ENCODE measurements at places on chromosomes 12 and 14.

- DNase-seq: no peak
These were observed 471.5 kb upstream of the DCN start for GRCh38 chr12:91654087-91654486.

- DNase-seq: peak; percentile 85
These were observed 511 bp downstream of the ANO6 start for GRCh38 chr12:45216230-45216982.

DNA sequence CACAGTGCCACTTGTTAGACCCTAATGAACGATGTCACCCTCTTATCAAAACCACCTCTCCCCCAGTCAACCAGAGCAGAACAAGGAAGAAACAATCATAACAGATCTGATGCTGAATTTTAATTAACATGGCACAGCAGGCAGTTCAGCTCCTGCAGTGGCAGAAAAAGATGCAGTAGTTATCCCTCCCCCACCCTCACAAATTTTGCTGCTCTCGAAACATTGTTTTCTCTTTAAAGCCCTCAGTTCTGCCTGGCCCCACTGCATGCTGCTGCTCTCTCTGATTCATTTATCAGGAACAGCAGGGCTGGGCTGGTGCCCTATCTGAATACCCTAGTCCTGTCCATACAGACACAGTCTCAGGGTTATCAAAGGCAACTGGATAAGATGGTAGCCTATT lies 12.2 kb downstream of the CCDC175 start:
- DNase-seq: no peak

GRCh38 chr12:6639151-6639801 lies 3.5 kb upstream of the LPAR5 start:
- DNase-seq: no peak

DNA sequence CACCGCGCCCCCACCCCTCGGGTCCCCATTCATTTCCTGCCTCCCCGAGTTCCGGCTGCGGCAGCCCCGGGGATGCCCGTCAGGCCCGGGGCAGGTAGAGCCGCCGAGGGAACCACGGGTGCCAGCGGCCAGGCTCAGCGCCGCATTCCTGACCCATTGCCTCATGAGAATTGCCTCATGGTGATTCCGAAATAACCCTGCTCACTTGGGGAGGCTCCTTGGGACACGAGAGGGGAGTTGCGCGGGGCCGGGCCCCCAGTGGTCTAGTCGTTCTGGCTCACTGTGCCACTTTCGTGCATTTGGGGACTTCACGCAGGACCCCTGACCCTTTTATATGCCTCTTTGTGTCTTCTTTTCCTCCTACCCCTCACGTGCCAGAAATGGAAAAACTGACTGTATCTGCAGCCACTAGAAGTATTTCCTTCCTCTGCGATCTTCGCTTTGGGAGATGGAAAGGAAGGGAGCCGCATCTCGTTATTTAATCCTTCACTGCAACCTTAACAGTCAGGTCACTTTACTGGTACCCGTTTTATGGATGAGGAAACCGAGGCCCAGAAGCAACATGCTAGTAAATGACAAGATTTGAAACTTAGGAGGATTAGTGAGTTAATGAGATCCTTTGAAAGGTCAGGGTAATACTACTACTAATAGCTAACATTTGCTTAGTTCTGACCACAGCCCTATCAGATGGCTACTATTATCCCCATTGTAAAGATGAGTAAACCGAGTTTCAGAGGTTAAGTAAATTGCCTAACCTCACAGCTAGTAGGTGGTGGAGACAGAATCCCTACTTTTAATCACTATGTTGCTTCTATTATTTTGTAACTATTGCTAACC lies 768 bp downstream of the PTPN11 start:
- DNase-seq: peak; percentile 70

DNA sequence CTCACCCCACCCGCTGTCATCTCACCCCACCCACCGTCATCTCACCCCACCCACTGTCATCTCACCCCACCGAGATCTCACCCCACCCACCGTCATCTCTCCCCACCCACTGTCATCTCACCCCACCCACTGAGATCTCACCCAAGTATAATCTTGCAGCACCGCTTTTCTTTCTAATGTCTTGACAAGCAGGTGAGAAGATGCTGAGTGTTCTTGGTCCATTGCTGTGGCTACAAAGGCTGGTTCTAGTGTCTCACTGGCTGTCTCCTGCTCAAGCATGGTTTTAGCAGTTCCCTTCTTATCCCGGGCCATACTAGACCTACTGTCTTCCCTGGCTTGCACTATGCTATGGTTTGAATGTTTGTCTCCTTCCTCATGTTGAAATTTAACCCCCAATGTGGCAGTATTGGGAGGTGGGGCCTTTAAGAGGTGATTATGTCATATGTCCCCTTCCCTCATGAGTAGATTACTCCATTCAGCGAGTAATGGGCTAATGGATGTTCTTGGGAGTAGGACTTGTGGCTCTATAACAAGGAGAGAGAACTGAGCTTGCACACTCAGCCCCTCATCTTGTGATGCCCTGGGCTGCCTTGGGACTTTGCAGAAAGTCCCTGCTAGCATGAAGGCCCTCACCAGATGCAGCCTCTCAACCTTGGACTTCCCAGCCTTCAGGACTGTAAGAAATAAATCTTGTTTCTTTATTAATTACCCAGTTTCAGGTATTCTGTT lies 47.7 kb upstream of the PPP2R5C start:
- no peak for DNase-seq

GRCh38 chr12:20055856-20056255 lies 312.5 kb upstream of the PDE3A start:
- DNase-seq: no peak

DNA sequence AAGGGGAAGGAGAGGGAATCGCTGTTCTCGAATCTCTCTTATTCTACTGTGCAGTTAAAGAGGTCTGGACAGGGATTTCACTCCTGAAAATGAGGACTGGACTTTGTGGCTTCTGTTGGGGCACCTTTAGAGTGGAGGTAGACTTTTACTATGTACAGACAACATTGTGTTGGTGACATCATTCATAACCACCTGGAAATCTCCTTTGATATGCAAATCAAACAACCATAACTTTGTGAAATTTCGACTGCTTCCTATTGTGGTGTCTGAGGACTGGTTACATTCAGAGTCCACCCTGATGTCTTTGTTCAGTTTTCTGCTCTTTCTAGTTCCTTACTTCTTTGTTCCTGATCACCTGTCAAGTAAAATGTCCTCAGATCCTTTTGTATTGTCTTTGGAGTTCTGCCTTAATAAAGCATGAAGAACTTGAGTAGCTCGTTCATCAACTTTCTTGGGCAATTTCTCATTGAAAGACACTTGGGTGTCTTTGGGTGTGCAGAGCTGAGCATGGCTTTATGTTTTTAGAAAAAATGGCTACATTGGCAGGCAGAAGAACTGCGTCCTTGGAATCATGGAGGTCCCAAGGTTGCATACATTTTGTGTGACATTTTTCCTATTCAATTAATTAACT lies 29.8 kb downstream of the LRRK2 start:
- DNase-seq: no peak

DNA sequence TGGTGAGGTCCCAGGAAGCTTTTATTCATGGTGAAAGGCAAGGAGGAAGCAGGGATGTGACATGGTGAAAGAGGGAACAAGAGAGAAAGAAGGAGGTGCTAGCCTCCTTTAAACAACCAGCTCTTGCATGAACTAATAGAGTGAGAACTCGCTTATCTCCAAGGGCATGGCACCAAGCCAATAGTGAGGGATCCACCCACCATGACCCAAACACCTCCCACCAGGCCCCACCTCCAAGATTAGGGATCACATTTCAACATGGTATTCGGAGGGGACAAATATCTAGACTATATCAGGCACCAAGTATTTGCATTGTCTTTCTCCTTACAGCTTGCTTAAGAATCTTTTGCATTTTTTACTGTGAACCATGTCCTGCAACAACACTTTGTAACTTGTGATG lies 91.9 kb upstream of the DHRS4 start:
- no peak for DNase-seq

- DNase-seq: no peak
These were observed 82.6 kb downstream of the LRRC74A start for GRCh38 chr14:76908834-76909233.

- DNase-seq: no peak
These were observed 85.1 kb upstream of the CCDC91 start for GRCh38 chr12:28104903-28105864.

DNA sequence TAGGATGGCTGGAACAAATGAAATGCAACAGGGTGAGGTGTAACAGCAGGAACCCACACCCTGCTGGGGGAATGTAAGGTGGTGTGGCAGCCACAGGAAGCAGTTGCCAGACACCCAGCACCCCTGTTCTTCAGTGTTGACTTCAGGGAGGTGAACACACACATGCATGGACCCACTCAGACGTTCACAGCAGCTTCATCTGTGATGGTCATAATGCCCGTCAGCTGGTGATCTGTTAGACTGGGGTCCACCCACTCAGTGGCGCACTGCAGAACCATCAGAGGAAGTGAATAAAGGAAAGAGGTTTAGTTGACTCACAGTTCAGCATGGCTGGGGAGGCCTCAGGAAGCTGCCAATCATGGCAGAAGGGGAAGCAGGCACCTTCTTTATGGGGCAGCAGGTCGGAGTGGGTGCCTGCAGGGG lies 22.7 kb upstream of the TEX22 start:
- no peak for DNase-seq

- DNase-seq: no peak
These were observed 35.0 kb downstream of the KITLG start for GRCh38 chr12:88544991-88545980.

DNA sequence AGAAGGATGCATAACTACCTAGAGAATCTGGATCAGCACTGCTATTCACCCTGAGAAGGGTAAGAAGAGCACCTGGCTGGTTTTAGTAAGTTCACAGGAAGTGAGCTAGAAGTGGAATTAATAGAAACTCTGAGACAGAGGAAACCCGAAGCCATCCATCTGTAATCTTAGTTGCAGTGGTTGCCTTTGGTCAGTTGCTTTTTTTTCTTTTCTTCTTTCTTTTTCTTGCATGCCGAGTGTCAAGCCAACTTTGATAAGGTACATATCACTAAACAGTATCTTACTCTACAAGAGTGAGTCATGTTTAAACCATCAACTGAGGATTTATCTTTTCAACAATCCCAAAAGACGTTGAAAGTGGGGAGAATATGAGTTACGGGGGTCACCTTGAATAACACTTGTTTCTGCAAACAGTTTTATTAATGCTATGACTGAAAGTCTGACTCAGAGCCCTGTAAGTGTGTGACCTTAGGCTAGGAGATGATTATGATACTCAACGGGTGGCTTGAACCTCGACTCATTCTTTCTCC lies 26.7 kb downstream of the C12orf75 start:
- no peak for DNase-seq

DNA sequence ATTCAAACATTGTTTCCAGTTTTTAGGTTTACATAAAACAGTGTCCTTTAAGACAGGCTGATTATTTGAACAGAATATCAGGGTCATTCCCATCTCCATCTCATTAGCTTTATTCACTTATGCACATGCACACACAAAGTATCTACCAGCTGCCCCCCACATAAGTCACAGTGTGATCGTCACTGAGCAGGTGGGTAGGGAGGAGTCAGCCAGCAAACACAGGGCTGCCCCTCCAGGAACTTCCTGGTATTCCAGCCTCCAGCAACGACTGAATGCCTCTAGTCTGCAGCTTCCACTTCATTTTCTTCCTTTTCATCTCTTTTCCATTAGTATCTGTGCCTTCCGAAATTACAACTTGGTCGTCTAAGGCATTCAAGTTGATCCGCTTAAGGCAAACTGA lies 48.8 kb upstream of the FOXN3 start:
- no peak for DNase-seq

- DNase-seq: no peak
These were observed at the start of gene MYF5 for GRCh38 chr12:80716696-80717469. Gene MYF5, plus strand, starts transcription at chr12:80716912. Its CDS starts 152 bp downstream, at chr12:80717064.

DNA sequence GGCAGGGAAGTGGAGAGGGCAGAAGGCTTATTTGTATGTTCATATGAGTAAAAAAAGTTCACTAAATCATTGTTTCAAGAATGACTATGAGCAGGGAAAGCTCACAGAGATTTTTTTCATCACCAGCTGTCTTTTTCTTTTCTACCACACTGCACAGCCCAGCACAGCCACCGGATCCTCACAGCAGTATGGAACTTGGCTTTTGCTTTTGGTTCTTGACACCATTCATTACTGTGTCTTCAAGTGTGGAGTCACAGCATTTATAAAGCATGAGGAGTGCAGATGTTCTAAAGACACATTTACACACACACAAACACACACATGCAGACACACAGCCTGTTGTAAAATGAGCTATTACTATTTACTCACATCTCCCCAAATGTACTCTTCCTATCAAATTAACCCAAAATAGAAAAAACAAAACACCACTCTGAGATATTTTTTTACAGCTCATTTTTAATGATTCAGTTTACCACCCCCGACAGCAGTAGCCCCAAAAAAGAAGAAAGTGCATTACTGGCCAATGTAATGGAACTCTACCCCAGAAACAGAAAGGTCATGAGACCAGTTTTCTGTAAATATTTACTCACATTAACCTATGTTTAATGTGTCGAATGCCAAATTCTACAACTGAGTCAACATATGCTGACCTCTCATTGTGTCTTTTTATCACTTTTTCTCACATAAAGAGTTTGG lies 60.5 kb downstream of the BTG1 start:
- no peak for DNase-seq

- DNase-seq: no peak
These were observed 175.2 kb downstream of the PAWR start for GRCh38 chr12:79515530-79515935.

DNA sequence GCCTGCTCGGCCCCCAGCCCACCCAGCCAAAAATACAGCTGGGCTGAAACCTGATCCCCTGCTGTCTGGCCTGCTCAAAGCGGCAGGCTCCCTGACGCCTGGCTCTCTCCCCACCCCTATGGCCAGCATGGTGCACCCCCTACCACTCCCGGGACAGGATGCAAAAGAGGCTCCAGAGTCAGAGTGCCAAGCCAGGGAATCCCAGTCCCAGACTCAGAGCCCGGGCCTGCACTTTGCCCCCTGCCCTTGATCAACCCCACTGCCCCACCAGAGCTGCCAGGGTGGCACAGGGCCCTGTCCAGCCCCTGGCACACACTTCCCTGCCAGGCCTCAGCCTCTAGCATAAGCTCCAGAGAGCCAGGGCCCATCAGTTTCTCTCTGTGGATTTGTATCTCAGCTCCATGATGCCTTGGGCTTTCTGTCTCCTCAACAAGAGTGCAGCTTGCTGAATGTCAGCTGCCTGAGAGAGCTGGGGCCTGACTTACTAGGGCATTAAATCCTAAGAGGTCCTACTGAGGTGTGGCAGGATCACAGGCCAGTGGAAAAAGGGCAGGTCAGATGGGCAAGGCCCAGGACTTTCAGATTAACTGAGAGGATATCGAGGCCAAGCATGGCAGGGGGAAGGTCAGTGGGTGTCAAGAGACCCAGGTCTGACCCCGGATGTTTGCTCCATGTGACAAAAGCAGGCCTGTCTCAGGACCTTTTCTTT lies 13.9 kb downstream of the ACVRL1 start:
- DNase-seq: no peak

- DNase-seq: no peak
These were observed 691.8 kb downstream of the TMEM121 start for GRCh38 chr14:106218174-106218573.

- no peak for DNase-seq
These were observed 183.7 kb downstream of the EXOC5 start for GRCh38 chr14:57085043-57085442.

DNA sequence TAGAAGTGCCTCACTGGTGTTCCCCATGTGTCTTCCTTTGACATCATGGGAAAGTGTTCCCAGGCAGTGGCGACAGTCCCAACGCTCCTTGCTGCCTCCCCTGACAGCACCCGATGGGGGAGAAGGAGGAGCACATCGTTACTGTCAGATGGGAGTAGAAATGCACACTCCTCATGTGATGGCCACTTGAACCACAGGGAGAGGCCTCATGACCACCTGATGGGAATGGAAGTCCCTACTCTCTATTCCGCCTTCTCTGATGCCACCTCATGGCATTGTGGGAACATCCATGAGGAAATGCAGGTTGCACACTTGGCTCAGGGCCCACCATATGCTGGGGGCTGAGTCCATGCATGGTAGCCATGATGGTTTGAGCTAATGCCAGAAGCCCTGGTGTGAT lies 14.3 kb upstream of the CORO1C start:
- no peak for DNase-seq
